NCI-H510A (cell line): ENCODE measurements at places on chromosomes 4 and X.
A peak's percentile ranks its signal among the peaks of the same experiment; 100 is the strongest.

GRCh38 chr4:1752284-1753041, 31.1 kb downstream of the TACC3 start:
- DNase-seq, result peak; percentile 64

DNA sequence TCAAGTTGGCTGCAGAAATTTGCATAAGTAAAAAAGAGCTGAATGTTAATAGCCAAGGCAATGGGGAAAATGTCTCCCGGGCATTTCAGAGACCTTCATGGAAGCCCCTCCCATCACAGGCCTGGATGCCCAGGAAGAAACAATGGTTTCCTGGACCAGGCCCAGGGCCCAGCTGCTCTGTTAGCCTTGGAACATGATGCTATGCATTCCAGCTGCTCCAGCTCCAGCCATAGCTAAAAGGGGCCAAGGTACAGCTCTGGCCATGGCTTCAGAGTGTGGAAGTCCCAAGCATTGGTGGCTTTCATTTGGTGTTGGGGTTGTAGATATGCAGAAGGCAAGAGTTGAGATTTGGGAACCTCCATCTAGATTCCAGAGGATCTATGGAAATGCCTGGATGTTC, 508.3 kb downstream of the SPRY1 start:
- no peak for DNase-seq

DNA sequence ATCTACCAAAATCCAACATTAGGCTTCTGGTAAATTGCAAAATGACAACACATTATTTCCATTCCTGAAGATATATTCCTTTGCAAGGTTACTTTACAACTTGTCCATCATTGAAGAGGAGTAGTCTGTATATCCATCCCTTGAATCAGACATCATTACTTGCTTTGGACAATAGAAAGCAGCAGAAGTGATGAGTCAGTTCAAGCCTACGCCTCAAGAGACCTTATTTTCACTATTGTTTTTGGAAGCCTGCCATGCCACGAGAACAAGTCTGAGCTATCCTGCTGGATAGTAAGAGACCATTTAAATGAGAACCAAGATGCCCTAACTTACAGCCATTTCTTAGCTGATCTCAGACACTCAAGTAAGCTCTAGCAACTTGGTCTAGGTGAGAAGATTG, 246.0 kb upstream of the HHIP start:
- no peak for DNase-seq

DNA sequence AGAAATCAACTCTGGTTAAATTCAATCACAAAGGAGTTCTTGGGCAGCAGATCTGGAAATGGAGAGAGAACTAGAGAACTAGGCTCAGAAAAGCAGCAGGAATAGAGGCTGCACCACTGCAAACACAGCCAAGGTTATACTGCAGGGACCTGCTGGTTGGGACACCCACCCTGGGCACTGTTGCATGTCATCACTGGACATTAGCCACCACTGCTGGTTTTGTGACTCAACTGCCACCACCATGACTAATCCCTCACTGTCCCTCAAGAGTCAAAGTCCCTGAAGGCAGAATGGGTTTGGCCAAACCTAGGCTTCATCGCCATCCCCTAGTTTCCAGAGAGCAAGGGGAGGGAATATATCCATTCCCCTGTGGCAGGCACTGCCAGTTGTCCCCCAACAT, 38.1 kb upstream of the IRAK1 start:
- DNase-seq, result no peak
